ENCODE measurements at places on chromosomes 7 and 10. TPM values are rescaled to one million over a fixed set of nuclear protein-coding genes. Genes with fewer than 3 reads are reported as not detected.

Gene MYH16
- total RNA-seq: not detected

Gene OPALIN
- total RNA-seq: not detected

Gene PIK3CG
- 0.64 TPM for total RNA-seq

Gene SLC39A12
- total RNA-seq: not detected

Gene CFAP58
- total RNA-seq: 0.64 TPM

Gene CYCS
- total RNA-seq: 29.6 TPM

Measured in fibroblast of villous mesenchyme (primary cell).